ENCODE measurements at places on chromosomes 11 and 22.
A peak's percentile ranks its signal among the peaks of the same experiment; 100 is the strongest.

GRCh38 chr11:19365743-19366410 is 125.1 kb upstream of the E2F8 start:
- DNase-seq, result no peak

GRCh38 chr11:42179216-42179615 is 719.8 kb upstream of the LRRC4C start:
- DNase-seq, result no peak

DNA sequence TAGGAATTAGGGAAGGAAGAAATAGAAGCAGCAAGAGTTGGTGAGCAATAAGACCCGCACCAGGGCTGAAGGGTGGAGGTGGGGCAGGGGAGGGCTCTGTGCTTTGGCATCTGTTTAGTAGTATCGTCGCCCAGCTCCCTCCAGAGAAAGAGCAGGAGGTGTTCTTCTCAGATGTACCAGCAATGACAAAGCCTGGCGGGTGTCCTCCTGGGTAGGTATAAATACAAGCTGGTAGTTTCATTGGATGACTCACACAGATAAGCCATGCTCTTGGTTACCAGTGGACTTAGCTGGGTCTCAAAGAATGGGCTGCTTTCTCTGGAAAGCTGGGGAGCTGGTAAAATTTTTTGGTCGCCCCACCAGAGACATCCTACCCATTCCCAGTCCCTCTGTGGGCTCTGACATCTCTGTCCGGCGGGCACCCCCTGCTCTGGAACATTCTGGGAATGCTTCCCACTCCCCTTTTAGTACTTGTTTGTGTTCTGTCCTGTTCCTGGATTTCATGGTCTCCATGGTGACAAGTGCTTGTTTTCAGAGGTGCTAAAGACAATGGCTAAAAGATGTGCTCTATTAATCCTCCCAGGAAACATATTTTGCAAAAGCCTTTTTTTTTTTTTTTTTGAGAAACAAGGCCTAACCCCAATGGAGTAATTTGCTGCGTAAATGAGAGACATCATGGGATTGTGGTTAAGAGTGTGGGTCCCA is 15.4 kb upstream of the TUBA8 start:
- no peak for DNase-seq

GRCh38 chr11:5204787-5205186 is 4.3 kb upstream of the OR51V1 start:
- DNase-seq, result peak; percentile 49

DNA sequence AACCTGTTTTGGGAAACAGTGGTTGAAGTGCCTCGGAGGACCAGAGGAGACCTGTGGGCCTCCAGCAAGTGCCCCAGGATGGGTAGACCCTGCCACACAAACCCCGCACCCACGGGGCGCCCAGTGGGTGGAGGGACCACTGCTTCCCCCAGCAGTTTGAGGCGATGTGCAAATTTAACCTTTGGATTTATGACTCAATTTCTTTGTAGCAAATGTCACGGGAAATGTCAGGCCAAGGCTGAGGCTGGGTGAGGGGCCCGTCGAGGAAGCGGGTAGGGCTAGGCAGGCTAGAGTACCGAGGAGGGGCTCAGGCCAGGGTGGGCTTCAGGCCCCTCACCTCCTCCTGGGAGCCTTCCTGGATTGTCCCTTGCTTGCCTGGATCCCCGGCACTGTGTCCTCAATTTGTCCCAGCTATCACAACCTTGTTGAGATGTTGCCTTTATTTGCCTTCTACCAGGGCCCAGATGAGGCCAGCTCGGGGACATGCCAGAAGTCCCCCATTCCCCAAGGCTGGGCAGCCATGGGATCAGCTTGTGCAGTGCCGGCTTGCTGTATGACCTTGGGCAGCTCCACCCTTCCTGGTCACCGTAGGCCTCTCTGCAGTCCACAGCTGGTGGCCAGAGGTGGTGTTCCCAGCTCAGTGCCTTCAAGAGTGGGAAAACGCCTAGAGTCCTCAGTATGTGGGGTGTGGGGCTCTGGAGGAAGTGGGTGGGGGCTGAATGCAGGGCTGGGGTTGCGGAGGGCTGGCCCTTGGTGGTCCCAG is 39.5 kb upstream of the PRODH start:
- DNase-seq, result no peak

DNA sequence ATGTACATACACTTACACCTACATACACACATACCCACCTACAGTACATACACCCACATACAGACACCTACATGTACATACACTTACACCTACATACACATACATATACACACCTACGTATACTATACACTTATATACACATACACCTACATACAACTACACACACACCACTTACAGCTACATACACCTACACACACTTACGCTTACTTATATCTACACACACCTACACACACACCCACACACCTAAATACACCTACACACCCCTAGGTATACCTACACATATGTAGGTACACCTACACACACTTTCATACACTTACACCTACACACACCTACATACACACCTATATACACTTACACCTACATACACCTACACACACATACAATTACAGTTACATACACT is 61.0 kb downstream of the ARHGAP8 start:
- DNase-seq, result no peak

- DNase-seq, result no peak
These were observed 24.6 kb upstream of the CCDC90B start for GRCh38 chr11:83310718-83311117.

DNA sequence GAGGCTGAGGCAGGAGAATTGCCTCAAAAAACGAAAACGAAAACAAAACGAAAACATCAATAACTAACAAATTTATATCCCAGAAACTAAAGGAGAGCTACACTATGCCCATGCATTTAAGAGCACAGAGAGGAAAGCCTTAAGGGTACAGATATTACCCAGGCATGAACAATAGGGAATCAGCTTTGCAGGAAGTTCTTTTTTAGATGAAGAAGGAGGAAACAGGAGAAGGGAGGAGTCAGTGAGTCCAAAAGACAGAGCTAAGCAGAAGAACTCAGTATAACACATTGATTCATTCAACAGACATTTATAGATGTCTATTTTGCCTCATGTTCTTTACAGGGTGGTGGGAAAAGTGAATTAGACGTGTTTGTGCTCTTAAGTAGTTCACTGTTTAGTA is 8.3 kb downstream of the MRPL17 start:
- DNase-seq, result no peak

GRCh38 chr11:114256176-114256966 is 39.8 kb upstream of the NNMT start:
- DNase-seq, result no peak

- no peak for DNase-seq
These were observed 45.1 kb upstream of the DEUP1 start for GRCh38 chr11:93285430-93285829.

GRCh38 chr22:35879351-35879750 is 149.3 kb downstream of the RBFOX2 start:
- DNase-seq, result no peak

GRCh38 chr11:65121447-65121864 is 478 bp downstream of the FAU start:
- no peak for DNase-seq

DNA sequence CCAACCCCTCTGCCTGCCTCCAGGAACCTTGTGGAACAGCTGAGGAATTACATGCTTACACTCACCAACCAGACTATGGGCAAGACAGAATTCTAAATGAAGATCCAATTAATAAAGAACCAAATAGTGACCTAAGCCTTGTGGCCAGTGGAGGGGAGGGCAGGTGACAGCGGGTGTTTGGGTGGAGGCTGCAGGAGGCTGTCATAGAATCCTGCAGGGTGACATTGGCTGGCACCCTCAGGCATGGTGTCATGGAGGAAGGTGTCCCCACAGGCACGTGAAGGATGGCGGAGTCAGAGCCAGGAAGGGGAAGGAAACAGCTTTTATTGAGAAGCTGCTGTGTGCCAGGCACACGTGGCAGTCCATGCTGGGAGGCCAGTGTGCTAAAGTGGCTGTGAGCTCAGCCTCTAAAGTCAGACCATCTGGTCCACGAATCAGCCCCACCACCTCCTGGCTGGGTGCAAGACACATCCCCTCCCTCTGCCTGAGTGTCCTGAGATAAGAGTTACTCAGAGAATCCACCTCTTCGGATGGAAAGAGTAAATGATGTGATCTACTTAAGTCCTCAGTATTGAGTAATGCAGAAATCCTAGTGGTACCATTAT is 8.7 kb downstream of the MYO18B start:
- no peak for DNase-seq

DNA sequence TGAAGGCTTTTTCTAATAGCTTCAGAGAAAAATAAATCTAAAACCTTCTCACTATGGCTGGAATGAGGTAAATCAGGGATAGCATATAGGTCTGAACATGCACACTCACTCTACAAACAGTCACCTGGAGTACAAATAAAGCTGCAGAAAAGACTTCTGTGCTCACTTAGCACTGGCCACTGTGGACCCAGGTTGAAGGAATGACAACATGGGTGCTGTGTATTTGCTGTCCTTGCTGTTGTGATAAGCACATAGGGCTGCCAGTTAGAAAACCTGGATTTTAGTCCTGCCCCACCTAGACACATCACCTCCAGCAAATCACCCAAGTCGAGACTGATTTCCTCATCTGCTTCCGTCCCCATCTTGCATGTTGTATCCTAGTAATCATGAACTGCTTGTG is 51.2 kb downstream of the FZD4 start:
- DNase-seq, result no peak

- no peak for DNase-seq
These were observed 457 bp downstream of the SSTR3 start for GRCh38 chr22:37211866-37212173.

DNA sequence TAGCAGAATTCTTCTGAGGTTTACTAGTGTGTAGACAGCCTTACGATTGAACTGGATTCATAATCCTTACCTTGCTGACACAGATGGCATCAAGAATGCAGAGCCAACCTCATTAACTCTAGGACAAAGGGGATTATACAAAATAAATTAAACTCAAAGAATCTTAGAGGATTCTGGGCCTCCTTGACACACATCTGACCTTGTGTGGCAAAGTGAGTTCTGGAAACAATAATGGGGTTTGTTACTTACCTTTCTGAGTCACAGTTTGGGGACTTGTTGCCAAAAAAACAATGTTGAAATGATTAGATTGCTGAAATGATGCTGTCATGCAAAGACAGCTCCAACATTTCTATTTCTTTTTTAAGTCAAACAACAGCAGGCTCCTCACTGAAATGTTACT is 179.1 kb upstream of the ISX start:
- DNase-seq, result no peak

GRCh38 chr22:43411040-43411868 is 560 bp upstream of the MPPED1 start:
- DNase-seq, result no peak

- DNase-seq, result no peak
These were observed 13.6 kb downstream of the PLA2G6 start for GRCh38 chr22:38167988-38168407.

DNA sequence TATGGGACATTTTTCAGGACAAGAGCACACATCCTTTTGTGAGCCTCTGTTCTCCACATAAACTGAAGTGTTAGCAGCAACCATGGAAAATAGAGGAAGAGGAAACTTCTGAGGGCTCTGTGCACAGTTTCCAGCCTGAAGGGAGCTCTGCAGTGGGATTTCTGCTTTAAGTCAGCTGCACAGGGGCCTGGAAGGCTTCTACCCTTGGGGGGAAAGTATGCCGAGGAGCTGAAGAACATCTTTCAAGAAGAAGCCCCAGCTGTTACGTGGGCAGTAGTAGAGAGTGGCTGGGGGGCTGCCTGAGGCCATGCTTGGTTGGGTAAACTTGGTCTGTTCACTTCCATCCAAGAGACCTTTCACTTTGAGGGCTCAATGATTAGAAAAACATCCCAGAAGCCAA is 82.7 kb upstream of the EED start:
- DNase-seq, result no peak

- DNase-seq, result no peak
These were observed 67.8 kb upstream of the DDI1 start for GRCh38 chr11:103968685-103969084.

GRCh38 chr11:88353386-88353785 is 15.8 kb upstream of the CTSC start:
- DNase-seq, result no peak

GRCh38 chr11:15985127-15985859 is 371.1 kb downstream of the SOX6 start:
- DNase-seq, result no peak

DNA sequence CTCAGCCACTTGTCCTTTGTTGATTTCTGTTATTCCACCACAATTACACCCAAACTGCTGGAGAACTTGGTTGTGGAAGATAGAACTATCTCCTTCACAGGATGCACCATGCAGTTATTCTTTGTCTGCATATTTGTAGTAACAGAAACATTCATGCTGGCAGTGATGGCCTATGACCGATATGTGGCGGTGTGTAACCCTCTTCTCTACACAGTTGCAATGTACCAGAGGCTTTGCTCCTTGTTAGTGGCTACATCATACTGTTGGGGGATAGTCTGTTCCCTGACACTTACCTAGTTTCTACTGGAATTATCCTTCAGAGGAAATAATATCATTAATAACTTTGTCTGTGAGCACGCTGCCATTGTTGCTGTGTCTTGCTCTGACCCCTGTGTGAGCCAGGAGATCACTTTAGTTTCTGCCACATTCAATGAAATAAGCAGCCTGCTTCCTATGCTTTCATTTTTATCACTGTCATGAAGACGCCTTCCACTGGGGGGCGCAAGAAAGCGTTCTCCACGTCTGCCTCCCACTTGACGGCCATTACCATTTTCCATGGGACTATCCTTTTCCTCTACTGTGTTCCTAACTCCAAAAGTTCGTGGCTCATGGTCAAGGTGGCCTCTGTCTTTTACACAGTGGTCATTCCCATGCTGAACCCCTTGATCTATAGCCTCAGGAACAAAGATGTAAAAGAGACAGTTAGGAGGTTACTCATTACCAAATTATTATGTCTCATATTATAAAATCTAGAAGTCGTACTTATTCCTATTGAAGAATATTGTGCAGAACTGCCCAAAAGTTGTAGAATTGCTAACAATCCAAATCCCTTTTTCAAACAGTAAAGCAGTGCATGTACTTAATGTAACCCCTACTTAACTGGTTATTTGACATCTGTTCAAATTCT is 53.2 kb downstream of the OR4C6 start:
- DNase-seq, result no peak

- DNase-seq, result no peak
These were observed 19.8 kb downstream of the DNHD1 start for GRCh38 chr11:6516865-6517264.

GRCh38 chr11:1919391-1920127 is at the start of gene TNNT3:
TNNT3 (plus strand) TSS chr11:1919703; CDS start chr11:1922875, 3,172 bp downstream.
- no peak for DNase-seq

- DNase-seq, result no peak
These were observed 14.2 kb downstream of the GATD1 start for GRCh38 chr11:763073-763463.

GRCh38 chr11:70470127-70470526 is 71.8 kb downstream of the CTTN start:
- DNase-seq, result no peak

Measured in AG09319 (cell line).